ENCODE measurements at places on chromosomes 5 and 9.

DNA sequence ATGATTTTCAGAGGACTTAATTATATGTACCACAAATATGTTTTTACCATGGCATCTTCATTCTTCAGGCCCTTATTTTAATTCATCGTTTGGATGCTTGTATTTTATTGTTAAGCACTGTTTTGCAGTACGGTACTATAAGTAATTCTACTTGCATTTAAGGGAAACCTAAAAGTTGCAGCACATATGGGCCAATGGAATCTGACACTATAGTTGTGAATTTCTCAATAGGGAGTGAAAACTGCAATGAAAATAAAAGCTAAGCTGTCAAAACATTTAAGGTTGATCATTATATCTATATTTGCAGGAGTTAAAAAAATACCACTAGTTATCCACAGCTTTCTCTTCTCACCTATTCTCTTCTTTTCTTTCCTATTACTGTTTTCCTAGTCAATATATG lies 1071.8 kb downstream of the MAT2B start:
- no peak for DNase-seq

DNA sequence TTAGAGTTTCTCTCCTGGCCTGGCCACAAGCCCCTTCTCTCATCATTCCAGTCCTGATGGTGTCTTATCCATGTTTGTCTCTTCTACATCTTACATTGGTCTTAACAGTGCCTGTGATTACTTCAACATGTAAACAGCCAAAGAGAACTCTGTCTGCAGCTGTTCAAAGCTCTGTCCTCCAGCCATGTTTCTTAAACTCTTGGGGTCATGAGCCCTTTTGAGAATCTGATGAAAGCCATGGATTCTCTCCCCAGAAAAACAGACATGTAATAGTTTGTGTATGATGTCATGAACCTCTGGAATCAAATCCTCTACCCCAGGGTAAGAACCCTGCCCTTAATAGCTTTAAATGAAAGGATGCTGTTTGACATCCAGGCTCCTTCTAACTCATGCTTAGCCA lies 30.1 kb downstream of the MAMDC2 start:
- no peak for DNase-seq

DNA sequence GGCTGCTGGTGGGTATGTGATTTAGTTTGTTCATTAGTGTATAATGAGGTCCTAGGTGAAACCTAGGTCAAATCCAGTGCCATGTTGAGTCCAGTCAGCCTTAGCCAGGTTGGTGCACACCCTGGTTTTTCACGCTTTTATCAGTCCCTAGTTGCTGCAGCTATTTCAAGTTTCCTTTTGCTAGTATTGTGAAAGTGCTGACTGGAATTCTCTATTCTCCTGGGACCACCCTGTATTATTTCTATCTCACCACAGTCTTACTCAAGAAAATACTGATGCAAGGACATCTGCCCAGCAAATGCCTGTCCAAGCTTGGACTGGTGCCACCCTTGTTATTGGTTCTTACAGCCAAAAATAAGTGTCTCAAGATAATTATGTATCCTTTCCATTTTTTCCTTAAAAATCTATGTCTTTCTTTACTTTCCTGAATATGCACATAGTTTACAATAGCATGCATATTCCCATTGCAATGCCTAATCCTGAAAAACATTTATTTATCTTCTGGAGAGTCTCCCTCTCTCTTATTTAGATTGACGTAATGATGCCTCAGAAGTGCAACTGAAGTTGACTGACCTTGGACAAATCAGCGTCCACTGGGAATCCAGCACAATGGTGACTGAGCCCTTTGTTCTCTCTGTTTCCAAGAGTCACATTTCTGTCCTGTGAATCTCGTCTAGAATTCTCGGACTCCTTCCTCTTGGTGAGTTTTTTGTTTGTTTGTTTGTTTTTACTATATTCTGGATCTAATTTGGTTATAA lies 1075.0 kb downstream of the CDH9 start:
- DNase-seq, result no peak

DNA sequence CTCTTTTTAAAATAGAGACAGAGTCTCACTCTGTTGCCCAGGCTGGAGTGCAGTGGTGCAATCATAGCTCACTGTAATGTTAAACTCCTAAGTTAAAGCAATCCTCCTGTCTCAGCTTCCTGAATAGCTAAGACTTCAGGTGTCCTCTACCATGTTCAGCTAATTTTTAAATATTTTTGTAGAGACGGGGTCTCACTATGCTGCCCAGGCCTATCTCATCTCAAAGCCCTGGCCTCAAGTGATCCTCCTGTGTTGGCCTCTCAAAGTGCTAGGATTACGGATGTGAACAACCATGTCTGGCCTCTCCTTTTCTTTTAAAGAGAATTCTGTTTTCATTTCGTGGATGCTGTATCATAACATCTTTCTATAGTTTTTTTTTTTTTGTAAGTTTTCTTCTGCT lies 11.7 kb downstream of the STX17 start:
- DNase-seq, result no peak

GRCh38 chr5:82525626-82526025 lies 247.5 kb upstream of the RPS23 start:
- no peak for DNase-seq

DNA sequence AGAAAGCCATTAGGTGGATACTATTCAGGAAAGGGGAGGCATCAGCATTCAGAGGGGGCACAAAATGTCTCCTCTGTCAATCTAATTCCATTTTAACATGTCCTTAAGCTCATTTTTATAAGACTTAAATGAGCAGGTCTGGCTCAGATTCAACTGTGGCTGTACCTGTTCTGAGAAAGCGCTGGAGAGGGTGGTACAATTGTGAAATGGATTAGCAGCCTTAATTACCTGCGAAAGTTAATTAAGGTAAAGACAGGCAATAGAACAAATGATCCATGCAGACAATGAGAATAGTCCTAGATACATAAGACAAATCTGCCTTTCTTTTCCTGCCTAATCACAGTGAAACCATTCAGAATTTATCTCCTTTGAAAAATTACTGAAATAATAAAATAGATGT lies 96.2 kb downstream of the TAF11L14 start:
- DNase-seq, result no peak

GRCh38 chr5:180976518-180976917 lies 12.1 kb upstream of the BTNL3 start:
- DNase-seq, result no peak

DNA sequence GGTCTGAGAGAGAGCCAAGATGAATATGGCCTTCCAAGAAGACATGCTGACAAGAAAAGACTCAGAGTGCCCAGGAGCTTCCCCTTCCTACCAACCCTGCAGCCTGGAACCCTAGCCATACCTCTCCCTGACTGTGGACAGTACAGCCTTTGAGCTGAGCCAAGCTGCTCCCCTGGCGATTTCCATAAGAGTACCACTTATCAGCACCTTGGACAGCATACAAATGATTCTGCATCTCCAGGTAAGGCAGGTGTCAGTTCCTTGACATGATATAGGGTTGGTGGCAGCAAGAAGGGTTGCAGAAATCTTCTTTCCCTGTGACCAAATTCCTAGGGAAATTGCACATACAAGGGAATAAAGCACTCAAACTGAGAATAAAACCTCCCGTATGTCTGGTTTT lies 58.3 kb downstream of the MFAP3 start:
- DNase-seq, result no peak

GRCh38 chr5:146440870-146441495 lies 6.2 kb upstream of the TCERG1 start:
- no peak for DNase-seq

GRCh38 chr5:149240354-149240998 lies 31.2 kb upstream of the AFAP1L1 start:
- no peak for DNase-seq

DNA sequence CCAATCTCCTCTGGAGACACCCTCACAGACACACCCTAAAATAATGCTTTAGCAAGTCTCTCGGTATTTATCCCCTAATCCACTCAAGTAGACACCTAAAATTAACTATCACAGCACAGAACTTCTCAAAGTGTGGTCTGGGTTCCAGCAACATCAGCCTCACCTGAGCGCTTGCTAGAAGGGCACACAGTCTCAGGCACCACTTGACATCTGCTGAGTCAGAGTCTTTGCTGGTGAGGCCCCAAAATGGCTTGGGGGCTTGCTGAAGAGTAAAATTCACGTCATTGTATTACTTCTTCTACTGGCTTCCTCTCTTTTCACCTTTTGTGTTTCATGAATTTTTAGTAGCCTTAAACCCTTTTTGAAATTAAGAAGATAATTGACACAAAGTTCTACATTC lies 9.0 kb downstream of the FOXB2 start:
- DNase-seq, result no peak

- DNase-seq, result peak; percentile 100
These were observed 283.1 kb downstream of the ADAMTS6 start for GRCh38 chr5:65198456-65199120.
